ENCODE measurements at places on chromosomes 1 and 21.
A peak's percentile ranks its signal among the peaks of the same experiment; 100 is the strongest.

DNA sequence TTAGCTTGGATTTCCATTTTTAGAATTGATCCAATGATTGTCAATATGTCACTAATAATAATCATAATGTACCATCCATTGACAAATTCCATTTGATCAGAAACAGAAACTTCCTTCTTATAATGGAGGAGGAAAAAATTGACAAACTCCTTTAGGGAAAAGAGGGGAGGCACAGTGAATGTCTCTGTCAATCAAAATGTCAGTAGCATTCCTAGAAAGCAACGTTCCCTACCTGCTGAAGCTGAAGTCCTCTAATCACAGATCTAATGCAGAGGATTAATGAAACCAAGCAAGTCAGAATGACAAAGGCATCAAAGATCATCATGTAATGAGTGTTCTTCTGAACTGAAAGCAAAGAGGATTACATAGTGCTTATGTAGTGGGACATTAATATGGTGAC, 22.4 kb downstream of the MCOLN3 start:
- no peak for DNase-seq

DNA sequence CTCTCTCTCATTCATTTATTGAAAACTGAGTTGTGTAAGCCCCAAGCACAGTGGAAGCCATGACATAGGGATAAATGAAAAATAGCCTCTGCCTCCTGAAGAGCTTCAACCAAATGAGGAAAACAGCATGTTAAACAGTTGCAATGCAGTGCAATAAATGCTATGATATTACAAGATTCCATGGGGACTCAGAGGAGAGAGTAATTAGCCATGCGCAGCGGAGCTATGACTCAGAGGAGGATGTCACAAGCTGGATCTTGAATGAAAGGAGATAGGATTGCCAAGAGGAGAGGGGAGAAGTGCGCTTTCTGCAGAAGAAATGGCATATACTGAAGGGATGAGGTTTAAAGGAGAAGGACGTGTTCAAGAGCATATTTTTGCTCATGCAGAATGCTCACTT, 231.3 kb upstream of the PLXNA2 start:
- no peak for DNase-seq

GRCh38 chr1:221182791-221183533, 303.7 kb downstream of the HLX start:
- no peak for DNase-seq

- no peak for DNase-seq
Measured at GRCh38 chr21:35614396-35614921, 445.9 kb downstream of the SETD4 start.

DNA sequence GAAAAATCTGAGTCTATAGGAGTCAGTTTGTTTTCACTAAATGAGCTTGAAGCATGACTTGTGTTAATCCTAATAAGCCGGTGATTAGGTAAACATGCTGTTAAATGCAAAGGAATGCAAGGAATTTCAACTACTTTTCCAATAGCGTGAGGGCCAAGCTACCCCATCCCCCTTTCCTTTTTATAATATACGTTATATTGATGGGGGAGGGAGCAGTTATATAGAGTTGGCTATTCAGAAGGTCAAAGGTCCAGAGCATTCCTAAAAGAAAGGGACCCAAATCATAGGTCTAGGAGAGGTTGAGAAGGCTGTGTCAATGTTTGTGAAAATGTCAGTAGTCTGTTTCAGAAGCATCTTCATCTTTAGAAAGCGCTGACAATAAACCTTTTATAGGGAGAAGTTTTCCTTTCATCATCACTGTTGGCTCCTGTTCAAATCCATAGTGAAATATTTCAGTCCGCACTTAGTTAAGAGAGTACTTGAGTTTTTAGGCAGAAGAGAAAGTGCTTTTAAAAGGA, 3.8 kb downstream of the CCN1 start:
- no peak for DNase-seq

DNA sequence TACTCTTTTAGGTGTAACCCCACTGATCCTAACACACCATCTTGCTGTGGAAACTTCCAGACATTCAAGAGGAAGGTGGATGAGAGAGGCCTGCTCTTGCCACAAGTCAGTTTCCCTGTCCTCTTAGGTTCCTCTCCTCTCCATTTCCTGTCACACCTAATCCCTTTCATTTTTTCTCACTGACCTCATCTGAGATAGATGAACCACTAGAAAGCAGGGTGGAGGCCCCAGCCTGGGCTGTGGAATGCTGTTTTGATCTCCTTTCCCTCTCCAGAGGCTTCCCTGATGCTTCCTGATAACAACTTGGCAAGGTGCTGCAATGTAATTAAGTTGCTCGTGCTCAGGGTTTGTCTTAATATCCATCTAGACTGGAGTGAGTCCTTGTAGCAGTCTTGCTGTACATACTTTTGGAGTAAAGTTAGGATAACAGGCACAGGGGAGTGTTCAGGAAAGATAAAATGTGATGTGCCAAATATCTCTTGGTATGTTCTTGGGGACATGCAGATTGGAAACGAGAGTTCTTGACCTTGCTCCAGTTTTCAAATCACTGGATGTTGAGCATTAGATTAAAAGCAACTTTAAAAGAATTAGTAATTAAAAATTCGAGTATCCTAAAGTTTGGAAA, 11.2 kb downstream of the LRRC42 start:
- no peak for DNase-seq

- DNase-seq, result no peak
Measured at GRCh38 chr1:161076410-161076809, 6.7 kb upstream of the ARHGAP30 start.

DNA sequence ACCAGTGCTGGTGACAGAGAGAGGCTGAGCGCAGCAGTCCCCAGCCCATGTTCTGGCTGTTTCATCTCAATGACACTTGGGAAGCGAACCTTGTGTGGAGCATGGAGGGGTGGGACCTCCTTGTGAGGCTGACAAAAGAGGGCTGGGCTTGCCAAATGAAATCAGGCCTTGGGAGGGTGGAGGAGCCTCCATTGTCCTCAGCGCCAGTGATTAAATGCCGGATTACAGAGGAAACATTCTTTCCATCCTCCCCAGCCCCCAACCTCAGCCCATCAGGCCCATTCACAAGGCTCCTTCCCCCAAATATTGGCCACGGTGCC, 63.3 kb upstream of the PAXBP1 start:
- no peak for DNase-seq

GRCh38 chr1:80392529-80392928, 1386.0 kb upstream of the ADGRL4 start:
- DNase-seq, result no peak

GRCh38 chr1:94793296-94793656, 26.9 kb upstream of the SLC44A3 start:
- DNase-seq, result no peak

DNA sequence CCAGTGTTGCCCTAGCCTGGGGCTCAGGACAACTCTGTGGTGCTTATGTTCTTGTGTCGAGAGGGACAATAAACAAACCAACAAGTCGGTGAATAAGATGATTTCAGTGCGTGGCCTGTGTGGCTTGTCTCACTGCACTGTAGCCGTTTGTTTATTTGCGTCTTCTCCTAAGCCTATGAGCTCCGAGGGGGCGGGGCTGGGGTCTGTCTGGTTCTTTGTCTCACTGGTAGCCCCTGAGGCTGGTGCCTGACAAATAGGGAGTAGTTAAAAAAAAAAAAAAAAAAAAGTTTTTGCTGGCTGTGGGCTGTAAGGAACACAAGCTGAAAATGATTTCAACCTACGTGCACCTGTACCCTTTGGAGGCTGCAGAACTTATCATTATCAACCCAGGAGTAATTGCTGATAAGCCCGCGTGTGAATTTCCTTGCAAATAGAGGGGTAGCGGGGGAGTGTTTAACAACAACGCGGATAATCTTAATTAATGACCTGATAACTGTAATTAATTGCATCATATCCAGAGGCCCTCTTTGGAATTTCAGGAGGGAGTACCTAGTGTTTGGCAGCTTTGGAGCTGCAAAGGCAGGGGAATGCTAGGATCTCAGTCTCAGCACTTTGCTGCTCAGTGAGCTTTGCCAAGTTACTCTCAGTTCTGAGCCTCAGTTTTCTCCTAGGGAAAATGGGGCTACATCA, 925 bp upstream of the ARHGEF10L start:
- no peak for DNase-seq

GRCh38 chr1:230868736-230869385, 540 bp upstream of the C1orf198 start:
- DNase-seq, result no peak

- DNase-seq, result no peak
Measured at GRCh38 chr1:53691326-53691725, 47.6 kb downstream of the GLIS1 start.

- no peak for DNase-seq
Measured at GRCh38 chr1:205310976-205311704, 10.4 kb downstream of the NUAK2 start.

DNA sequence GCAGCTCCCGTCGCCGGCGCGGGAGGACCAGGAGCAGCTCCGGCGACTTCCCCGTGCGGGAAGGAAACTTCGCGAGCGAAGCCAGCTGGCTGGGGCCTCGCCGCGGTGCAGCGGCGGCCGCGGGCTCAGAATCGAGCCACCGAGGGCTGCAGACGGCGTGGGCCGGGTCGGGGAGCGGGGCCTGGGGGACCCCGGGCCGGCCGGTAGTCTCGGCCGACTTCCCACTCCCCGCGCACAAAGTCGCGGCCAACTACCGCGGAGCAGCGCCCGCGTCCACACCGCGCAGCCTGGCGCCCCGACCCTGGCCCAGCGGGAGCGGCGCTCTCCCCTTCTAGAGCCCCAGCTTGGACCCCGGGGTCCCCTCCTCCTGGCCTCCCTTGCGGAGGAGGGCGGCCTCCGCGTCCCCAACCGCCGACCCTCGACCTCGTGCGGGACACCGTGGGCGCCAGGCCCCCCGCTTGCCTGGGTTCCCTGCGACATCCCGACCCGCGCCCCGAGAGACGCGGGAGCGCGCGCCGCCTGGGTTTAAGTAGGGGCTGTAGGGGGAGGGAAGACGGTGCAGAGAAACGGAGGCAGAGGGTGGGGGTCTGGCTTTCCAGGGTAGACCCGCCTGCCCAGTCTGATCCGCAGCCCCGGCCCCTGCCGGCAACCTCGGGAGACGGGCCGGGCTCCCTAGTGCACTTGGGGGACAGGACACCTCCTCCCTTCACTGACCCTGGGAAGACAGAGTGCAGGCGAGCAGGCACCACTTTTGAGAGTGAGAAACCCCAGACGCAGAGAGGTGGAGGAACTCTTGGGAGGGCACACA, 4.7 kb downstream of the PRDM16 start:
- DNase-seq, result no peak

- no peak for DNase-seq
Measured at GRCh38 chr21:15752763-15753407, 23.1 kb downstream of the USP25 start.

DNA sequence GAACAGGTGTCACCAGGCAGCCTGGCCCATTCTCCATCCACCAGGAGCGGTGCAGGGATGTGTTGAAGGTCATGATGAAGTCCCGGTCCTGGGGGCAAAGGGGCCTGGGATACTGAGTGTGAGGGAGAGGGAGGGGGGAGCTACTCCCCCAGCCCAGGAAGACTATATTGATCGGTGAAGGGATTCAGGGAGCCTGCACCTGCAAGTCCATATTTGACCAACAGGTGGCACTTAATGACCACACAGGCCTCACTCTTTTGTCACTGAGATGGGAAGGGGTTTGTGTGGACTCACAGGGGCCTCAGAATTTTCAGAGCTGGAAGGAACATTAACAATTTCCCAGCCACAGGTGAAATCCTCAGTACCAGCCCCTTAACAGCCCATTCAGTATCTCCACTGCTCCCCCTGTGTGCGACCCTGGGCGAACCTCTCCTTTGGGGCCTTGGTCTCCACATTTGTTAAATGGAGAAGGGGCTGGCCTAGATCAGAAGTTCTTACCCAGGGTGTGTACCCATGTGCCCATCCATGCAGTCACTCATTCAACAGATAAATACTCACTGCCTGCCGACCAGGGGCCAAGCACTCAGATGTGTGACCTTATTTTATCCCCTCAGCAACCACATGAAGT, 55.6 kb downstream of the NKAIN1 start:
- peak; percentile 27 for DNase-seq

- DNase-seq, result no peak
Measured at GRCh38 chr1:79259390-79260336, 253.1 kb upstream of the ADGRL4 start.

- DNase-seq, result no peak
Measured at GRCh38 chr1:29800120-29800519, 563.8 kb downstream of the PTPRU start.

GRCh38 chr1:149843431-149844041, 55.8 kb upstream of the BOLA1 start:
- DNase-seq, result no peak

DNA sequence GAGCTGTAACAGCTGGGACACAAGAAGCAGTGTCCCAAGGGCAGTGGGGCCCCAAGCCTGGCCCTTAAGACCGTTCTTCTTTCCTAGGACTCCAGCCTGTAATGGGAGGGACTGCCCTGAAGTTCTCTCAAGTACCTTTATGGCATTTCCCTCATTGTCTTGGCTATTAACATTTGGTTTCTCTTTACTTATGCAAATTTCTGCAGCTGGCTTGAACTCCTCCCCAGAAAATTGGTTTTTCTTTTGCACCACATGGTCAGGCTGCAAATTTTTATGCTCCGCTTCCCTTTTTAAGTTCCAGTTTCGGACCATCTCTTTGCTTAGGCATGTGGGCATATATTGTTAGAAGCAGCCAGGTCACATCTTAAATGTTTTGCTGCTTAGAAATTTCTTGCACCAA, 3.1 kb upstream of the MROH9 start:
- no peak for DNase-seq

DNA sequence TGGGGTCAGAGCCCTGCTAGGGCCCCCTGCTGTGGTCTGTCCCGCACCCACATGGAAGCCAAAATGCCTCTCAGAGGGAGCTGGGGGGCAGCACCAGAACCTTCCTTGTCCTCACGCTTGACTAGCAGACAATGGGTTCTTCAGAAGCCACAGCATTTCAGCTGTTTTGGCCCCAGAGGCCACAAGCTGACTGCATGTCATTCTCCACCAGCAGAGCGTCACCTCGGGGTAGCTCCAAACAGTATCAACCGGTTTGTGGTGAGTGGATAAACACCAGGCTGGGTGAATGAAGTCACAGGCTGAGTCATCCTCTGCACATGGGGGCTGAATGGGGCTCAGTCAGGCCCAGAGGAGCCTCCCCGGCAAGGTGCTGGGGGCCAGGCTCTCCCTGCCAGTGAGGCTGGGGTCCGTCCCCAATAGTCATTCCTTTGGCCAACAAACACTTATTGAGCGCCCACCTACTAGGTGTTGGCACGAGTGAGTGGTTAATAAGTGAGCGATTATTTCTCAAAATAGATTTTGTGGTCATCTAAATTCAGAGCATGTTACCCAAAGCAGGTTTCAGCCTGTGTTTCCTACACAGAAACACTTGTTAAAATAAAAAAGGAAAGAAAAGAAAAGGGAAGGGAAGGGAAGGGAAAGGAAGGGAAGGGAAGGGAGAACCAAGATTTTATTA, 9.1 kb downstream of the OLIG1 start:
- no peak for DNase-seq

DNA sequence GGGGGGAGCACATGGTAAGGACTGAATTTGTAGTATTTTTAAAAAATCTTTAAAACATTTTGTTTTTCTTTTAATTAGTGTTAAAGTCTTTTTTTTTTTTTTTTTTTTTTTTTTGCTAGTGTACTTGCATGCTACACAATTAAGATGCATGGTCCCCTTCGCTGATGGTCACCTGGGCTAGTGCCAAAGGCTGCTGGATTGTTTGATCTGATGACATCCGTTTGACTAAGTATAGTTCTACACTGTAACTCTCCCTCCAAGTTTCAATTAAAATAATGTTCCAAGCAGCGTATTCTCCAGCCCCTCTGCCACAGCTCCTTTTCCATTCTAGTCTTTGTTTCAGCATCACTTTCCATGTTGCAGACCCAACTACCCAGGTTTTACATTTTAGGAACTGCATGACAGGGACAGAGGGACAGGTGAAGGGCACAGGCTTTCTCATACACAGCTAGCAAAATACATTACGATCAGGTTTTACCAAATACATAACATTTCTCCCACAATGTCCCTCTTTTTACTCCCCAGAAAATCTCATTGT, 852 bp upstream of the RAVER2 start:
- no peak for DNase-seq

Measured in KG1 (cell line).